ENCODE measurements at places on chromosomes 12 and 14.

DNA sequence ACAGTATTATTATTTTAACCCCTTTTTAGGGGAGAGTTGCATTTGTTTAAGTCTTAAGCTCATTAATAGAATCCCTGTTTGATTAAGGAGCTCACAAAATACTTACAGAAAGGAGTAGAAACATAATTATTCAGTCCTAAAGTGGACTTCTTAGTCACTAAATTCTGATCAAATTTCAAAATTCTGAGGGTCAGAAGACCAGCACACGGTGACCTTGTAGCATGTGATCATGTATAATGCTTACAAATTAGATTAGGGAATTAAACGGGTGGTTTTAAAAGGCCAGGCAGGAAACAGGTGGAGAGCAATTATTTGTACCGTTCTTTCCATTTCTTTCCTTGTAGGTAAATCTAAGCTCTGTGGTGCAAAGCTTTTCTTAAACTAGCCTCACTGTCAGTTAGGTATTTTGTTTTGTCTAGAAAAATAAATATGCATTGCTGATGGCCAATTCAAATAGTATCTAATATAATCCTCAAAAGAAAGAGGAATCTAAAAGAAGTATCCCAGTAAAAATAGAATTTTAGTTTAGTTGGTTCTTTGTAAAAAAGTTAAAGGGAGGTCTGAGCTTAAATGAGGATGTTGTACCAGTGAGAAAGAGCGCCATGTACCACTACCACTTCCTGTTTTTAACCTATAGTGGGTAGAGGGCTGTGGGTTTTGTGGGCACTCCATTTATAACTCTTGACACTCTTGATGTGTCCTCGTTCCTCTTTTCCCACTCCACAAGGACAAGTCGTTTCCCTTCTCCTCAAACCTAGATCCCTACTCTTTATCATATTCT, 51.1 kb downstream of the SLC38A1 start:
- no peak for DNase-seq

GRCh38 chr12:74847169-74847568, 309.5 kb downstream of the ATXN7L3B start:
- no peak for DNase-seq

DNA sequence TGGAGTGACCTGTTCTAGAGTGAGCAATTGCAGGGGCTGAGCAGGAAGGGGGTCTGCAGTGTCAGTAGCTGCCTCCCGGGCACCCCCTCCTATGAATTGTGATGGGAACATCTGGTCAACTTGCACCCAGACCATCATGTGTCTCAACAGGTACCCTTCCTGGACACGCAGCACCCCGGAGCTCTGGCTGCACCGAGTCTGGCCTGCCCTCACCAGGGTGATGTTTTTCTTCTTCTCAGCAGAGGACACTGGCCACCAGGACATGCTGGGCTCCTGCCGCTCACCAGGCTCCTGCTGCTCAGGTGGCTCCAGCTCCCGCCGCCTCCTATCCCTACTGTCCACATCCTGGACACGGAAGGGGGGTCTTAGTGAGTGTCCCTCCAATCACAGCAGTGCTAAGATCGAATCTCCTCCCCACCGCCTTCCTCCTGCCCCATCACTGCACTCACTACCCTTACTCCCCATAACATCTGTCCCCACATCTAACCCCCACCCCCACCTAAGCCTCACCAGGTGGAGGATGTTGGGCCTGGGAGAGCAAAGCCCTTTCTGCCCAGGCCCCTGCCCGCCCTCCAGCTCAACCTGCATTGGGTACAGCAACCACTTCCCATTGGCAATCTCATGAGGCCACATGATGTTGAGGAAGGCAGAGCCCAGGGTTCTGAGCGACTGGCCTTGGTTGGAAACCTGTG, 14.9 kb downstream of the ITGA7 start:
- DNase-seq, result no peak

GRCh38 chr12:1919284-1919683, 832 bp upstream of the CACNA2D4 start:
- no peak for DNase-seq

GRCh38 chr12:33602515-33602914, 162.9 kb upstream of the SYT10 start:
- DNase-seq, result no peak

DNA sequence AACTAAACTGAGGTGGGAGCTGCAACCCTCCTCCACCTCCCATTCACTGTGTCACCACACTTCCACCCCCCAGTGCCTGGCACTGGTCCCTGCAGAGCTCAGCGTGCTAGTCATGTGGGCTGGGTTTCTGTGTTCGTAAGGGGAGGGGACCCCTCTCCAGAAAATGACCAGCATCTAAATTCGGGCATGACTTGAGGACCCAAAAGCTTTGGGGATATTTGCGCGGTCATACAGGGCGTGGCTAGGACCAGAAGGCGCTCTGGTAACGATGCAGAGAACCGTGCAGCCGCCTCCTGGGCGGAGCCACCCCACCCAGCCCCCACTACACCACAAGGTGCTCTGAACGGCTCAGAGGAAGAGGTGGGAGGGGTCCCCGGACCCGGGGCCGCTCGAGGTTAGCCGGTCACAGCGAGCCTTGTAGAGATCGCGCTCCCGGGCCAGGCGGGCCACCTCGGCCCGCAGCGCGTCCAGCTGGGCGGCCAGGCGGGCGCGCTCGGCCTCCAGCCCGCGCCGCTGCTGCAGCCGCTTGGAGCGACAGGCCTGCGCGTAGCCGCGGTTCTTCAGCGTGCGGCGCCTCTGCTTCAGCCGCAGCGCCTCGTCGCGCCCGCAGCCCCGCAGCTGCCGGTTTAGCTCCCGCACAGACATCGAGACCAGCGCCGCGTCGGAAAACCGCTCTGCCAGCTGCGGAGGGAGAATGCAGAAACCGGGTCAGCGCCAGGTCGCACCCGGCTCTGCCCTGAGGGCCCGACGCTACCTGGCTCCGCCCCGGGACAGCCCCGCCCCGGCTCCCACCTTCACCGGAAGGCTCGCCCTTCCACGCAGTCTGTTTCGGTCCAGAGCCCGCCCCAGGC, 9.8 kb downstream of the CPNE6 start:
- peak; percentile 81 for DNase-seq

Measured in GM23338 (cell line).